Ovary (tissue), 10 donors: ENCODE measurements at places on chromosomes 7 and 10.

GRCh38 chr7:157952841-157953645 is 616.2 kb downstream of the DNAJB6 start:
- DNase-seq = no peak

DNA sequence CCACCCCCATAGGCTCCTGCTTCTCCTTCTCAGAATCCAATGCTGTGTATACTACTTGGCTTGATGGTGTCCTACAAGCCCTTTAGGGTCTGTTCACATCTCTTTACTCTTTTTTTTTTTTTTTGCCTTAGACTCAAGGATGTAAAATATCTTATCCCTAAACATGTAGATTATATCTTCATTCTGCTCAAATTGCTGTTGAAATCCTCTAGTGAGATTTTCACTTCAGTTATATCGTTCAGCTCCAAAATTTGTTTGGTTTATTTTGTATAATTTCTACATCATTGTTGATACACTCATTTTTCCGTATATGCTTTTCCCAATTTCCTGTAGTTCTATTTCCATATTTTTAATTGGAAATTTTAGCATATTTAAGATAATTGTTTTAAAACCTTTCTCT is 1.8 kb upstream of the AKR1C3 start:
- no peak for DNase-seq

DNA sequence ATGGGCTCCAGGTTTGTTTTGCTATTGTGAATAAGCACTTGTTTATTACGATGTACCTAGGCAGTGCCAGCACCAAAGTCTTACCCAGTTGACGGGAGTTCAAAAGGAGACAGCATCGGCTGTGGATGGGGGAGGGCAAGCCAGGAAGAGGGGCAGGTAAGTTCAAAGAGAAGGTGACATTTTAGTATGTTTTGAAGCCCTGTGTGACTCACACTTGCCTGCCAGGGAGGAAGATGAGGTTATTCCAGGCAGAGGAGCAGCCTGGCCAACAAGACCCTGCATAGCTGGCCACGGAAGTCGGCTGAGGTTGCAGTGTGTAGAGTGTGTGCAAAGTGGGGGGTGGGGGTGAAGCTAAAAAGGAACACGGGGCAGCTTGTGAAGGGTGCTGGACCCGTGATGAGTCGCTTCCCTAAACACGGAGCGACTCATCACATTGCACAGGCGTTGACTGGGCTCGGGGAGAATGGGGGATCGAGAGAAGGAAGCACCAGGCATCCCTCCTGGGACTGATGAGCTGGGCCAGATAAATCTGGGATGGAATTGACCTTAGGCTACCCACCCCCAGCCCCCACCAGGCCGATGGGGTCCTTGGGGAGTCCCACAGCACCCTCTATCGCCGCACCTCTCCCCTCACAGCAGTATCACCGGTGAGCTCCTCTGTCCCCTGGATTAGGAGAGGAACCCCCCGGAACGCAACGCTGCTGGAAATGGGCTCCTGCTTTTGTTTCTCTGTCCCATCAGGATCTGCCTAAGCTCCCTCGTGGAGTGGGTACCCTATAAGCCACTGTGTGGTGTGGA is 97.9 kb upstream of the IKZF1 start:
- no peak for DNase-seq

DNA sequence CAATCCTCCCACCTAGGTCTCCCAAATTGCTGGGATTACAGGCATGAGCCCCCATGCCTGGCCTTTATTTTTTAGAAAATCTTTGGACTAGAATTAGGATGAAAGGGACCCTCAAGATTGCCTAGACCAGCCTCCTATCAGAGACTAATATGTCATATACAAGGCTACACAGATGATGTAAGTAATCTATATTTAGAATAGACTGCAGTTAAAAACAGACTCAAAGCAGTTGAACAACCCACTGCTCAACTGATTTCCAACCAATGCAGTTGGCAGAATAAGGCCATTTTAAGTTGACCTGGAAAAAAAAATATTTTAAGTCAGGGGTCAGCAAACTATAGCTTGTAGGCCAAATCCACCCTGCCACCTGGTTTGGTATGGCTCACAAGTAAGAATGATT is 27.7 kb downstream of the PSPH start:
- DNase-seq = no peak

GRCh38 chr7:157310676-157311185 is 26.1 kb upstream of the DNAJB6 start:
- DNase-seq = no peak

- DNase-seq = no peak
Measured at GRCh38 chr7:157320608-157320980, 16.2 kb upstream of the DNAJB6 start.

GRCh38 chr10:107004362-107004761 is 160.1 kb downstream of the SORCS1 start:
- DNase-seq = no peak

- no peak for DNase-seq
Measured at GRCh38 chr10:95756809-95757684, 1.1 kb downstream of the ENTPD1 start.

DNA sequence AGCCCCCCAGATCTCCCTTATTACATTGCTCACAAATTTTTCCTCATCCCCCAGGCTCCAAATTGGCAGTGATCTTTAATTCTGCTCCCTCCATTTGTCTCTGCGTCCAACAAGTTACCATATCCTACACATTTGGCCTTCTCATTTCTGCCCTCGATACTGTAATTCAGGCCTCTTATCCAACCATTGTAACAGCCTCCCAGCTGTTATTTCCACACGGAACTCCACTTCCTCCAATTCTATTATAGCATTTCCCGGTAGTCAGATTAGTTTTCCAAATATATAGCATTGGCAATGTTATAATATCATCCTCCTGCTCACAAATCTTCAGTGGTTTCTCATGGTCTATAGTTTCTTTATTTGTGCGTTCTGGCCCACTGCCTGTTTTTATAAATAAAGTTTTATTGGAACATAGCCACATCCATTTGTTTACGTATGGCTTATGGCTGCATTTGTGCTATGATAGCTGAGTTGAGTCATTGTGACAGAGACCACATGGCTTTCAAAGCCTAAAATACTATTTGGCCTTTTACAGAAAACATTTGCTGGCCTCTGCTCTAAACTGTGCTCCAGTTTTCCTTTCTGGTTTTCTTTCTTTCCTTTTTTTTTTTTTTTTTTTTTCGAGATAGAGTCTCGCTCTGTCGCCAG is 126.5 kb upstream of the ZNF438 start:
- no peak for DNase-seq

DNA sequence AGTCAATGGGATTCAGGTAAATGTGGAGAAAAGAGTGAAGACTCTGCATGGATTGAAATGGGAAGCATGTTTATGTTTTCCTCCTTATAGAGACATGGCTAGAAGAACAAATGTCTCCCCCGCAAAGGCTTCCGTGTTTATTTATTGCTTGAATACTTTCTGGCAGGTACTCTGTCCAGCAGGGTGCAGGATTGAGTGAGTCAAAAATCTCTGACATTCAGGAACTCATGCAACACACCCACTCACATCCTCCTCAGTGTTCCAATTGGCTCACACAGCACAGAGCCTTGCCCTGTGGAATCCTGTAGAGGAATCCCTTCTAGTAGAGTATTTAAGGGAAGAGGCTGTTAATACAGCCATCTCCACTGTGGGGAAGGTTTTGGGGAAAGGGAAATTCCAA is 290.3 kb upstream of the VWC2 start:
- DNase-seq = no peak

GRCh38 chr10:84160663-84161362 is 12.8 kb upstream of the GPR15LG start:
- DNase-seq = no peak

DNA sequence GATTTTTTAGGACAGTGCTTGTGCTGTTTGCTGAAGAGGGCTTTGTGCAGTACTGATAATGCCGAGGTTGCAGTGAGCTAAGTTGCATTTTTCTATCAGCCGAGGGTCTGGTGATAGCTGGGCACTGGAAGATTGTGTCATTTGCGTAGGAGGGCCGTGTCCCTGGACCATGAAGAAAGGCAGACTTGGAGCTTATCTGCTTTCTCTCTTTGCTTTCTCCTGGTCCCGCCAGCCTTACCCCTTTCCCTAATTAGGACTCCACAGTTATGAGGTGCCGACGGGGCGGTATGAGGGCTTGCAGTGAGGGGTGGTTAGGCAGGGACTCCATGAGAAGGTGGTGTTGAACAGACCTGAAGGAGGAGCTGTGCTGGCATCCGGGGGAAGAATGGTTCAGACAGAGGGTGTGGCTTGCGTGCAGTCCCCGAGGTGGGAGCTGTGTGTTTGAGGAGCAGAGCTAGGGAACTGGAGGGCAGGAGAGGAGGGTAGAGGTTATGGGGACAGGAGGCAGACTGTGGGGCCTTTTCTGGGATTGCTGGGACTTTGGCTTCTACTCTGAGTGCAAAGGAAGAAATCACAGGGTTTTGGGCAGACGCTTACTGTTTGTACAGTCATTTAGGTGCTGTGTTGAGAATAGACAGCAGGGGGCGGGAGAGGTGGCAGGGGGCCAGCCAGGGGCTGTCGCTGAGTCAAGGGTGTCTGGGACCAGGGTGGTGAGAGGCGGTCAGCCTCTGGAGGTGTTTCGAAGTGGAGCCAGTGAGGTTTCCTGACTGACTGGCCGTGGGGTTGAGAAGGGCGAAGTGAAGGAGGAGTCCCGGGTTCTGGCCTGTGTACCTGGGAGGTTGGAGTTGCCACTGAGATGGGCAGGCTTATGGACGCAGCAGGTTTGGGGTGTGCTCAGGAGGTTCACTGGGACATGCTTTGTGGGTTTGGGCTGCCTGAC is 43.4 kb downstream of the PRF1 start:
- peak; percentile 37 for DNase-seq

GRCh38 chr7:16905300-16906044 is 23.7 kb upstream of the AGR3 start:
- DNase-seq = no peak

- no peak for DNase-seq
Measured at GRCh38 chr7:88322151-88322550, 15.5 kb upstream of the STEAP4 start.

DNA sequence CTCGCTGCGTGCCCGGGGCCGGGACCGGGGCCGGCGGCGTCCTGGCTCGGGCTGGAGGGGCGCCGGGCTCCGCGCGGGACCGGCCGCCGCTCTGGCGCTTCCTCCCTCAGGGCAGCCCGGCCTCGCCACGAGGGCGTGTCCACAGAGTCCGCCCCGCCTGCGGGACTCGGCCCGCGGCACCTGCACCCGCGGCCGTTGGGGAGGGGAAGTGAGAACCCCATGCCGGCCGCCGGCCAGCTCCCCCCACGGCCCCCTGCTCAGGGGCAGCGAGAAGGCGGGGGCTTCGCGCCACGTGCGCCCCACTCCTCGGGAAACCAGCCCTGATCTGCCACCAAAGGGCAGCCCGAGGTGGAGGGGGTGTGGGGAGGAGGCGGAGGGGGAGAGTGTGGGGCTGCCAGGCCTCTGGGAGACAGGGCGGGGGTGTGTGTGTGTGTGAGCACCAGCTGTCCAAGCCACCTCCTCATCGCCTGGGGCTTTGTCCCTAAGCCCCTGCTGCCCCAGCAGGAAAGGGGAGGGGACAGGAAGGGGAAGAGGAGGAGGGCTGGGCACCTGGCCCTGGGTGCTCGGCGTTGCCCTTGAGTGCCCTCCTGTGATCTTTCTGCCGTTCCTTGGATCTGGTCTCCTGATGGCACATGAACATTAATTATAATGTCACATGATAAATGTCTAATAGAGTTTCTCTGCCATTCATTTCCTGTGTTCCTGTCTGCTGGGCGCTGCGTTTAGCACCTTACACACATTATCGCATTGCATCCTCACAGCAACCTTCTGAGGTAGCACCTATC is at the start of gene PIK3AP1:
Gene PIK3AP1 (minus strand): TSS at position 93 of the 785 bp plus-strand sequence. CDS start 120 bp downstream, outside the sequence.
- DNase-seq = peak; percentile 51

- DNase-seq = no peak
Measured at GRCh38 chr10:70328967-70329366, 45.2 kb upstream of the NPFFR1 start.

DNA sequence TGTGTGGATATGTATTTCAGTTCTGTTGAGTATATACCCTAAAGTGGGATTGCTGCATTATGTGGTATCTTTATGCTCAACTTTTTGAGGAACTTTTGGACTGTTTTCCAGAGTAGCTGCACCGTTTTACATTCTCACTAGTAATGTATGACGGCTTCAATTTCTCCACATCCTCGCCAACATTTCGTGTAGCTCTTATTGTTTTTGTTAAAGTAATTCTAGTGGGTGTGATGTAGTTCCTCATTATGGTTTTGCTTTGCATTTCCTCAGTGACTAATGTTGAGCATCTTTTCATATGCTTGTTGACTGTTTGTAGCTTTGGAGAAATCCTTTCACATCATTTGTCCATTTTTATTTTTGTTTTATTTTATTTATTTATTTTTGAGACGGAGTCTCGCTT is 4.5 kb downstream of the STMP1 start:
- DNase-seq = no peak

DNA sequence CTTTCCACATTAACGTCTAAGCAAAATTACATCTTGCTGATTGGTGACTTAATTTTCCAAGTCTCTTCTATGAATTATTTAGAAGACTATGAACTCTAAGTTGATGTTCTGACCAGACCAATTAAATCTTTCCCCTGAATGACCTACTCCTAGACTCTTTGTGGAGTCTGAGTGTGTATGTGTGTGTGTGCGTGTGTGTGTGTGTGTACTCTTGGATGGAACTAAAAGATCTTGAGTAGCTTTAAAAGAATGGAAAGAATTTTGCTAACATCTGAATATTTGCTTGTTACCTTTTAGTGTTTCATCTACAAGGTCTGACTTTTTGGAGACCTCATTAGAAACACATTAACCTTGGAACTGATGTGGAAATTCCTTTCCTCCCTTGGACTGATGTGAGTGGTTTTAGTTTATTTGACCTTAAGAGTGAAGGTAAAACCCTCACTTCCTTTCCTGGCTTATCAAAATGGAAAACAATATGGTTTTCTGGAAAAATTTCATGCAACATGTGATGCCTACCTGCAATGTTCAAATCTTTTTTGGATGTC is 257.1 kb downstream of the GATA3 start:
- DNase-seq = no peak

- DNase-seq = no peak
Measured at GRCh38 chr10:84743483-84743882, 415.1 kb downstream of the CCSER2 start.

- DNase-seq = no peak
Measured at GRCh38 chr10:92575961-92576360, 2.1 kb upstream of the IDE start.

DNA sequence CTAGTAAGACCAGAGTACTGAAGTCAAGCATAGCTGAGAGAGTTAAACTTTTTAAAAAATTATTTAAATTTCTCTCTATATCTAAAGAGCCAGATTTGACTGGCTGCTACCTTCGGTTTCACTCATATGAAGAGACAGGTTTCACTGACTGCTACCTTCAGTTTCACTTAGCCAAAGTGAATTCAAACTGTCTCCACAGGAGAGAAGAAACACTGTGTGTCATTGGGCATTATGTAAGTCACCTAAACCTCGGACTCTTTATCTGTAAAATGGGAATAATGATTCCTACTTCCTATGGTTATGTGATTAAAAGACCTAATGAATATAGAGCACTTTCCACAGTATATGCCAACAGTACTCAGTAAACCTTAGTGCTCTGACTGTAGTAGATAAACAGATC is 41.6 kb upstream of the MET start:
- no peak for DNase-seq
